ENCODE measurements at places on chromosomes 16 and 17. TPM values are rescaled to one million over a fixed set of nuclear protein-coding genes. Genes with fewer than 3 reads are reported as not detected.

PRAC2 gene
- total RNA-seq = not detected

ZFP3 gene
- 3.4 TPM for total RNA-seq

KRT26 gene
- not detected for total RNA-seq

TBC1D3C gene
- not detected for total RNA-seq

EVI2A gene
- total RNA-seq = 0.98 TPM

PYY gene
- total RNA-seq = not detected

KRTAP2-2 gene
- not detected for total RNA-seq

IRF8 gene
- total RNA-seq = 7.6 TPM

SDR42E1 gene
- total RNA-seq = 4.2 TPM

NOB1 gene
- 67.0 TPM for total RNA-seq

RNF135 gene
- 21.1 TPM for total RNA-seq

CTRB2 gene
- not detected for total RNA-seq

CETP gene
- total RNA-seq = not detected

RSAD1 gene
- 37.3 TPM for total RNA-seq

DNAH2 gene
- total RNA-seq = 0.49 TPM

POLG2 gene
- total RNA-seq = 16.7 TPM

ATAD5 gene
- total RNA-seq = 2.7 TPM

OTOA gene
- total RNA-seq = not detected

HEATR9 gene
- total RNA-seq = not detected

FA2H gene
- total RNA-seq = not detected

C17orf67 gene
- total RNA-seq = 2.7 TPM

CBFA2T3 gene
- total RNA-seq = 2.7 TPM

PIRT gene
- 6.4 TPM for total RNA-seq

CEP131 gene
- 6.1 TPM for total RNA-seq

OR2C1 gene
- total RNA-seq = 0.74 TPM

GALK1 gene
- total RNA-seq = 18.4 TPM

GIT1 gene
- 39.8 TPM for total RNA-seq

SCO1 gene
- 38.8 TPM for total RNA-seq

SMPD3 gene
- 3.4 TPM for total RNA-seq

PDIA2 gene
- total RNA-seq = not detected

MOSMO gene
- total RNA-seq = 33.9 TPM

SCGB1C2 gene
- not detected for total RNA-seq

ERAL1 gene
- 44.9 TPM for total RNA-seq

MSLN gene
- total RNA-seq = not detected

EVPLL gene
- 16.7 TPM for total RNA-seq

BCAR1 gene
- 39.5 TPM for total RNA-seq

MYADML2 gene
- not detected for total RNA-seq

DNAH3 gene
- 0.25 TPM for total RNA-seq

IL17C gene
- not detected for total RNA-seq

NPIPA2 gene
- total RNA-seq = not detected

Measured in vagina (tissue), 2 donors.